ENCODE measurements at places on chromosomes 12 and 14.

DNA sequence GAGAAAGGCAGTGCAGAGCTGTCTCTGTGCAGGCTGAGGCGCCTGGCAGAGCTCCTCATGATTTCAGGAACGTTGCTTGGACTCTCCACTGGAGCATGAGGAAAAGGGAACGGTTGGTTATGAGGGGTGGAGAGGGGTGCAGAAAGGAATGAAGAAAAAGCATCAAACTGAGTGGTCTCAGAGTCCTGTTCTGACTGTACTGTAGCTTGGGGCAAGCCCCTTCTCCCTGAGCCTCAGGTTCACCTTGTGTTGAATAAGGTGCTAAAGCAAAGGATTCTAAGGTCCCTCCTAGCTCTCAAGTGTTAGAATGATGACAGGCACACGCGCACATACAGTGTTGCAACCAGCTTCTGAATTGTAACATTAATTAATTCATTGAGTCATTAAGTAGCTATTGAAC is 125.2 kb upstream of the PARP11 start:
- no peak for DNase-seq

- no peak for DNase-seq
These were observed 42.7 kb downstream of the RIN3 start for GRCh38 chr14:92556255-92556741.

DNA sequence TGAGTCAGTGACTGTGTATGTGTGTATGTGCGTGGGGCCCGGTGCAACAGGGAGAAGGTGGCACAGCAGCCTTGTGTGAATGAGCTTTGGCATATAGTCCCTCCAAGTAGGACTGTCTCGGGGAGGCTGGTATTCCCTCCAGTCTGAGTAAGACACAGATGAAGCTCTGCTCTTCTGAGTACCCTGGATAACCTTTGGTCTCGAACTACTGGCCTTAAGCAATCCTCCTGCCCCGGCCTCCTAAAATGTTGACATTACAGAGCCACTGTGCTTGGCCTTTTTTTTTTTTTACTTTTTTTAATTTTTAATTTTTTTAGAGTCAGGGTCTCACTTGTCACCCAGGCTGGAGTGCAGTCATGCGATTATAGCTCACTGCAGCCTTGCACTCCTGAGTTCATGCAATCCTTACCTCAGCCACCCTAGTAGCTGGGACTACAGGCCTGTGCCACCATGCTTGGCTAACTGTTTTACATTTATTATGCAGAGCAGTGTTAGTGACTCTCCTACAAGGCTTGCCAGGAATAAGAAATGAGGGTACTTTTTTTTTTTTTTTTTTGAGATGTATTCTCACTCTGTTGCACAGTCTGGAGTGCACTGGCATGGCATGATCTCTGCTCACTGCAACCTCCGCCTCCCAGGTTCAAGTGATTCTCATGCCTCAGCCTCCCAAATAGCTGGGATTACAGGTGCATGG is 9.4 kb upstream of the DAZAP2 start:
- no peak for DNase-seq

DNA sequence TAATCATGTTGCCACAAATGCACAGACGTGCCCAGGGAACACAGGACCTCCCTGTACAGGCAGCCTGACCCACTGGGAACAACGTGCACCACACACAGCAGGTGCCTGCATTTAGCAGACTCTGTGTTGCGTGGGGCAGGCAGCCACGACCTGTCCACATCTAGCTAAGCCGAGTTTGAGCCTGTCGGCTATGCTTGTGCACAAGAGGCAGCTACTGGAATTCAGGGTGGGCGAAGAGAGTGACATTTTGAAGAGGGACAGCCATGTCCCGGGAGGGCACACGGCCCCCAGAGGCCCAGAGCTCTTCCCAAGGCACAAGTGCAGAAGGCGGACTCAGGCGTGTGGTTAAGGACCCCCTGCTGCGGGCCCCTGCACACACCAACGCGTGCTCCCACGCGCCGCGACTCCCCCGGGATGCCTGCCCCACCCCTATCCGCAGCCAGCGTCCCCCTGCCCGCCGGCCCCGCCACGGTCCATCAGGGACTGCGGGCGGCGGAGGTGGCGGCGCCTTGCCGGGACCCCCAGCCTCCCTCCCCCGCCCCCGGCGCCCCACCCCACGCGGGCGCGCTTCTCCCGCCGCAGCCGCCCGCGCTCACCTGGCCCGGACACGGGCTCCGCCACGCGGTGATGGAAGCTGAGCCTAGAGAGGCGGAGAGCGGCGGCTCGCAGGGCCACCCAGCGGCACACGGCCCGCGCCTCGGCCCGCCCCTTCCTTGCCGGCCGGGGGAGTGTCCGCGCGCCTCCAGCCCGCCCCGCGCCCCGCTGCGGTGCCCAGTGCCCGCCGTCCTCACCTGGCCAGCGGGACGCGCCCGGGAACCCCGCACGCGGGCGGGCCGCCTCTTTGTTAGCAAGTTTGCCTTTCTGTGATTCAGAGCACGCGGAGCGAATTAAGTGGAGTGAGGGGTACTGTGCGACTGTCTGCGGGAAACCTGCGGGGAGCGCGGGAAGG is 125.3 kb upstream of the PRMT8 start:
- no peak for DNase-seq

DNA sequence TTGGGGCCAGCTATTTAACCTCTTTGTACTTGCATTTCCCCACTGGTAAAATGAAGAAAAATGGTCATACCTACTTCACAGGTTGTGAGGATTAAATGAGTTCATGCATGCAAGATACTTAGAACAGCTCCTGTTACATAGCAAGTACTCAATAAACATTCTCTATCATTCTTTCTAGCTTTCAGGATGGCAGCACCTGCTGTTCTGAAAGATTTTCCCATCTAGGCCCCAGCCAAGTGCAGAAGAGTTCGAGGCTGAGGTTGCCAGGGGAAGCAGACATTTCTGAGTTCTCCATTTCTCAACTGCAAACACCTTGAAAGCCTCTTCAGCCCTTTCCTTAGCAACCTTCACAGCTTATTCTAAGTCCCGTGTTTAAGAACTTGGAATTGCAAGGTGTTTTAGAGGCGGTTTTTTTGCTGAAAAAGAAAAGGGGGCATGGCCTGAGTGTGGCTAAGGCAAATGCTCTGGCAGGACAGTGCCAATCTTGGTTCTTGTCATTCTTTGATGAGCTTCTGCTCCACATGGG is 73.0 kb upstream of the PRMT8 start:
- no peak for DNase-seq

GRCh38 chr14:58193542-58193941 is 6.4 kb upstream of the ACTR10 start:
- DNase-seq = no peak

GRCh38 chr14:85363358-85363757 is 166.6 kb upstream of the FLRT2 start:
- DNase-seq = no peak

Measured in naive B cell (primary cell).